ENCODE measurements at places on chromosomes 2 and 18. TPM values are rescaled to one million over a fixed set of nuclear protein-coding genes. Genes with fewer than 3 reads are reported as not detected.

Gene PSMA8
- 1.6 TPM for total RNA-seq

Gene CTDSP1
- total RNA-seq: 104 TPM

Gene RGPD4
- 0.67 TPM for total RNA-seq

Gene PARD6G
- 0.38 TPM for total RNA-seq

Gene M1AP
- not detected for total RNA-seq

Gene DNAJC27
- total RNA-seq: 4.1 TPM

Gene CNTNAP5
- total RNA-seq: not detected

Gene RNF144A
- total RNA-seq: 12.5 TPM

Gene LYG1
- total RNA-seq: 0.78 TPM

Gene MGAT4A
- 45.2 TPM for total RNA-seq

Gene DUSP19
- total RNA-seq: 3.4 TPM

Gene TSGA10
- 4.7 TPM for total RNA-seq

Gene PLA2R1
- not detected for total RNA-seq

Gene SCG2
- not detected for total RNA-seq

Gene SPATA3
- 0.21 TPM for total RNA-seq

Gene ATOH8
- total RNA-seq: not detected

Gene DLX1
- total RNA-seq: not detected

Gene SERPINB11
- total RNA-seq: not detected

Gene RUFY4
- not detected for total RNA-seq
